ENCODE measurements at places on chromosomes 12 and 14. TPM values are rescaled to one million over a fixed set of nuclear protein-coding genes. Genes with fewer than 3 reads are reported as not detected.

- no peak for DNase-seq
- no peaks in the 10 kb centered on the region for H3K36me3 ChIP-seq
- H3K4me3 ChIP-seq, result no peak overlapping the region
- H3K4me1 ChIP-seq, result no peaks in the 10 kb centered on the region
- no peak overlapping the region for H3K27ac ChIP-seq
Measured at GRCh38 chr12:3464561-3464960, 26.4 kb upstream of the PRMT8 start.

Gene IFI27L1
- 17.5 TPM for total RNA-seq

GRCh38 chr12:121637231-121637914 is 11.0 kb downstream of the ORAI1 start:
- no peaks in the 10 kb centered on the region for H3K36me3 ChIP-seq
- H3K27ac ChIP-seq, result no peak overlapping the region
- no peaks in the 10 kb centered on the region for H3K27me3 ChIP-seq
- no peak overlapping the region for H3K4me3 ChIP-seq

GRCh38 chr12:32151552-32151951 is 44.9 kb downstream of the BICD1 start:
- H3K4me3 ChIP-seq, result no peak overlapping the region
- no peak overlapping the region for H3K27ac ChIP-seq
- no peak for DNase-seq
- peaks cover 20% of the 10 kb centered on the region for H3K4me1 ChIP-seq
- H3K27me3 ChIP-seq, result no peaks in the 10 kb centered on the region
- H3K36me3 ChIP-seq, result no peaks in the 10 kb centered on the region

DNA sequence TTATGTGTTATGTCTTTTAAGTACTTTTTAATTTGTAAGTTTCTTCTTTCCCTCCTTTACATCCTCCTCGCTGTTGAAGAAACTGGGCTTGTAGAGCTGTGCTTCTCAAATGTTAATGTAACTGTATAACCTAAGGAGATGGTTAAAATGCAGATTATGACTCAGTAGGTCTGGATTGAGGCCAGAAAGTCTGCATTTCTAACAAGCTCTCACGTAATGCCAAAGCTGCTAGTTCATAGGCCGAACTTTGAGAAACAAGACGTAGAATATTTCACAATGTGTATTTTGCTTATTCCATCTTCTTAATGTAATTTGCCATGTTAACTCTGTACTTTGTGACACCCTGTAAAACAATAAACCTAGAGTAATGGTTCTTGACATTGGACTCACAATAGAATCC is 193.3 kb upstream of the SYT1 start:
- H3K27ac ChIP-seq, result no peak overlapping the region
- peaks cover 21% of the 10 kb centered on the region for H3K4me1 ChIP-seq
- no peaks in the 10 kb centered on the region for H3K27me3 ChIP-seq
- no peak overlapping the region for H3K4me3 ChIP-seq
- H3K36me3 ChIP-seq, result no peaks in the 10 kb centered on the region

Gene TMEM120B
- 21.3 TPM for total RNA-seq

DNA sequence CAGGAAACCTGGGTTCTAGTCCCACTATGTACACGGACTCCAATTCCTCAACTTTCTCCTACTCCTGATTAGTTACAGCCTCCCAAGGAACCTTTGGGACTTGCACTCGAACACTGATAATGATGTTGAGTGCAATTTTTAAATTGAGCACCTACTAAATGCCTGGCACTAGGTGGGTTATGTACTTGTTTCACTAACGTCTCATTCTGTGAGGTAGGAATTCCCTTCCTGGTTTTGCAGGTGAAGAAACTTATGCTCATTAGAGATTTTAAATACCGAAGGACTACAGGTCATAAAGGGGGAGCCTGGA is 536 bp downstream of the PARPBP start:
- H3K4me3 ChIP-seq, result peak overlapping the region; percentile 91
- H3K4me1 ChIP-seq, result peaks cover 8% of the 10 kb centered on the region
- H3K27me3 ChIP-seq, result no peaks in the 10 kb centered on the region
- peaks cover 25% of the 10 kb centered on the region for H3K36me3 ChIP-seq
- peak overlapping the region; percentile 92 for H3K27ac ChIP-seq

Gene NDRG2
- total RNA-seq, result 17.1 TPM

DNA sequence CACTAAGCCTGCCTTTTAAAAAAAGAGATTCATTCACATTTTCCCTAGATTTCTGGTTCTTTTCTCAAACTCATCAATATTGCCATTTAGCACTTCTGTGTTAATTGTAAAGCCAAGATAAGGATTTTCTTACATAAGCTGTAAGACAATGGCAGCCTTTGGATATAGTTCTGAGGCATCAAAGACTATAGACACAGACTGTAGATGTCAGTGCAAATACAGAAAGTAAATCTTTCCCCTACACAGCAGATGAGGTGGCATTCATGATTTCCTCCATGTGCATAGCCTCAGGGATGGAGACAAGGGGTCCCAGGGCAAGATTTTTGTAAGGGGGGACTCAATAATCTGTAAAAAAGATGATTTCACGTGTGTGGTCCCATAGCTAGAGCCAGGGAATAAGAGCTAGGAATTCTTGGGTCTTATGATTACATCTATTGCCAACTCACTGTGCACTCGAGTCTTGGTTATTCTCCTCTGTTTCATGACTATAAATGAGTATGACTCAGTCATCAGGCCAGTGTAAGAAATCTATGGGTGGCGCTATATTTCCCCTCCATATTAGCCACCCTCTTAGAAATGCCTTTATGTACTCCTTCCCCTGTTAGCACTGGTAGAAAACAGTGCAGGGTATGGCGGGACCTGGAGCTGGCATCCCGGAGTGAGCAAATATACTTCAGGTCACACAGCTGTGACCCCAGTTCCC is 207.5 kb downstream of the EXOC5 start:
- H3K36me3 ChIP-seq, result no peaks in the 10 kb centered on the region
- DNase-seq, result no peak
- no peak overlapping the region for H3K4me3 ChIP-seq
- H3K4me1 ChIP-seq, result peaks cover 75% of the 10 kb centered on the region
- H3K27me3 ChIP-seq, result no peaks in the 10 kb centered on the region
- peak overlapping the region; percentile 51 for H3K27ac ChIP-seq

GRCh38 chr12:131147894-131148293 is 194.2 kb downstream of the ADGRD1 start:
- no peaks in the 10 kb centered on the region for H3K36me3 ChIP-seq
- H3K4me3 ChIP-seq, result no peak overlapping the region
- no peak for DNase-seq
- H3K4me1 ChIP-seq, result no peaks in the 10 kb centered on the region
- no peak overlapping the region for H3K27ac ChIP-seq

Gene MON2
- total RNA-seq, result 36.0 TPM

GRCh38 chr14:89621791-89622638 is 205.0 kb upstream of the FOXN3 start:
- H3K27ac ChIP-seq, result no peak overlapping the region
- no peaks in the 10 kb centered on the region for H3K27me3 ChIP-seq
- no peak overlapping the region for H3K4me3 ChIP-seq
- H3K36me3 ChIP-seq, result no peaks in the 10 kb centered on the region

DNA sequence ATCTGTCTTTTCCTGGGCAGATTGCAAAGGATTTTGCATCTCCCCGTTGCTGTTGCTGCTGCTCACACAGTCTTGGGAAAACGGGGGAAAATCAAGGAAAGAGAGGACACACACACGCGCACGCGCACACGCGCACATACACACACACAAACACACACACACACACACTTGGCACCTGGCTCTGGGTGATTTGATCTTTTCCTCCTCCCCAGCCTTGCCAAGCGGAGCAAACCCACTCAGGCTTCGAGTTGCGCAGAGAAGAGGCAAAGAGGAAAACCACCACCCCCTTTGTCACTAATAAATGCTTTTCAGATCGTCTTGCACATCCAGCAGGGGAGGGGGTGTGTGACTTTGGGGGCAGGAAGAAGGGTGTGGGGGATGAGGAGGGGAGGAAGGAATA is 965 bp upstream of the NOS1 start:
- H3K4me3 ChIP-seq, result peak overlapping the region; percentile 66
- peaks cover 7% of the 10 kb centered on the region for H3K36me3 ChIP-seq
- DNase-seq, result peak; percentile 30
- peaks cover 17% of the 10 kb centered on the region for H3K27me3 ChIP-seq

- peaks cover 74% of the 10 kb centered on the region for H3K4me1 ChIP-seq
- peak; percentile 96 for DNase-seq
- no peak overlapping the region for H3K4me3 ChIP-seq
- no peaks in the 10 kb centered on the region for H3K36me3 ChIP-seq
- no peaks in the 10 kb centered on the region for H3K27me3 ChIP-seq
Measured at GRCh38 chr12:47085815-47086252, 6.1 kb upstream of the AMIGO2 start.

DNA sequence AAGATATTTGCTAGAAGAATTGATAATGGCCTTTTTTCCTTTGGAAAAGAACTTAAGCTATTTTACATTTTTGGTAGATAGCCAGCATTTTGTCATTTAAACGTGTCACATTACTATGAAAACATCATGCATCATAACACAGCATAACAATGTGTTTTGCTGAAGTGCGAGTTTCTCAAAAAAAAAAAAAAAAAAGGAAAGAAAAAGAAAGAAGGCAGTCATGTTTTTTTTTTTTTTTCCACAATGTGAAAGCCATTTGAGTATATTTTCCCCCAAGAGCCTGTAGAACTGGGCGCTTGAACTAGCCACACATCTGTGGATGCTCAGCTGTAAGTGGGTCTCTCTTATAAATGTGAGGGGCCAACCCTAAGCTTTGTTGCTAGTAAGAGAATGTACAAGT is 300.1 kb downstream of the AKAP6 start:
- H3K4me3 ChIP-seq, result no peak overlapping the region
- peaks cover 29% of the 10 kb centered on the region for H3K4me1 ChIP-seq
- no peaks in the 10 kb centered on the region for H3K36me3 ChIP-seq
- no peaks in the 10 kb centered on the region for H3K27me3 ChIP-seq

DNA sequence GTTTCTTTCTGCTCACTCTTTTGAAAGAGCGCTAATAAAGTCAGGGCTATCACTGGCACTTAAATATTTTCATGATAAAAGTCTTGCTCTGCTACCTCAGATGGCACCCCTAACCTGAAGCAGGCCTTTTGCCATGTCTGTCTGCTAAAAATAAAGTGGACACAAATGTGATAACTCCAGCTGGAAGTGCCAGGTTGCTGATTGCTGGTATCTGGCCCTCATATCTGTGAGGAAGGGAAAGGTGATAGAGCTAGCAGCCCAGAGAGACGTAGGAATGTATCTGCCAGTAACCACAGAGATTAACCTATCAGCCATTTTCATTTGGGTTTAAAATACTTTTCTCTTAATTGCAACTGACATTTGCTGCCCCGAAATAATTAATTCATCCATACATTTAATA is 127.9 kb downstream of the GRIN2B start:
- no peak for DNase-seq
- H3K4me1 ChIP-seq, result no peaks in the 10 kb centered on the region
- peaks cover 20% of the 10 kb centered on the region for H3K27me3 ChIP-seq
- H3K36me3 ChIP-seq, result no peaks in the 10 kb centered on the region

GRCh38 chr12:95116773-95117172 is 43.4 kb upstream of the NR2C1 start:
- no peak for DNase-seq
- no peaks in the 10 kb centered on the region for H3K27me3 ChIP-seq
- no peaks in the 10 kb centered on the region for H3K4me1 ChIP-seq
- no peak overlapping the region for H3K27ac ChIP-seq
- H3K4me3 ChIP-seq, result no peak overlapping the region
- no peaks in the 10 kb centered on the region for H3K36me3 ChIP-seq

GRCh38 chr14:52179141-52179790 is 88.2 kb upstream of the PTGDR start:
- H3K27ac ChIP-seq, result no peak overlapping the region
- no peaks in the 10 kb centered on the region for H3K27me3 ChIP-seq
- H3K4me1 ChIP-seq, result no peaks in the 10 kb centered on the region

Gene TNFRSF1A
- total RNA-seq, result 82.6 TPM

DNA sequence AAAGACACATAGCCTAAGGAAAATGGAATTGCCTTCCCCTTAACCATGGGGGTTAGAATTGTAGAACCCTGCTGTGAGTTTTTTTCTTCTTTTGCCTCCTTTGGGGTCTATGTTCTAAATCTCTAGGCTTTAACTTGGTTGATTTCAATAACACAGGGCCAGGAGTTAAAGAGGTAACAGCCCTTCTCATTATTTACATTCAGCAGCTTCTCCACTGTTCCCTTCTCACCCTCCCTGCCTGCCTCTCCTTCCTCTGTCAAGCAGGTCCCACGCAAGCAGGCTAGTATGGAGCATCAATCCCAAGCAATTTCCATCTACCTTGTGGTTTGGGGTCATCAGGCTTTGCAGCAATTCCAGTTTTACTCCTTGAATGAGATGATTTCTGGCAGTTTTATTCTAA is 236.1 kb upstream of the G2E3 start:
- no peaks in the 10 kb centered on the region for H3K4me1 ChIP-seq
- H3K27ac ChIP-seq, result no peak overlapping the region
- no peaks in the 10 kb centered on the region for H3K36me3 ChIP-seq

DNA sequence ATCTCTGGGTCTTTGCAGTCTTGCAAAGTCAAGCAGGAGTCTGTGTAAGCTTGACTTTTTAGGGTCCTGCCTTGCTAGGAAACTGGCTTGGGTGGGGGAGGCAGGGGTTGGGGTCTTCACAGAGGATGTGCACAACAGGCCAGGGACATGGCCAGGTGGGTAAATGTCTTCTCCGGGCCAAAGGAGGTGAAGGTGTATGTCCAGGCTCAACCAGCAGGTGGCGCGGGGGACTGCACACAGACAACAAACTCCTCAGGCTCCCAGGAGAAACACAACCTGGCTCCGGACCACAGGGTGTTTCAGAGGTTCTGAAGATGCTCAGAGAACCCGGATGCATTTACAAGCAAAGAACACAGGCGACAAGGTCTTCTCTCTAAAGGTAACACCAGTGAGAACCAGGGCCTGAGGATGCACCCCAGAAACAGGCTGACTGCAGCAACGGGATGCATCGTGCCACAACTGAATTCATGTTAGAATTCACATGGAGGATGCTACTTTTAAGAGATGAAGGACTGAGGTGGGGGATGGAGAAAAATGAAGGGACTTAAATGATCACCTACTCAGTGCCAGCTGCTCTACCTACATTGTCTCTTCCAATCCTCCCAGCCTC is 56.0 kb downstream of the PLEKHG3 start:
- no peak overlapping the region for H3K27ac ChIP-seq
- H3K4me3 ChIP-seq, result no peak overlapping the region
- no peaks in the 10 kb centered on the region for H3K27me3 ChIP-seq
- DNase-seq, result peak; percentile 63

Gene CACNA2D4
- 0.41 TPM for total RNA-seq

GRCh38 chr12:92029136-92029535 is 116.5 kb downstream of the BTG1 start:
- no peak overlapping the region for H3K27ac ChIP-seq
- H3K4me1 ChIP-seq, result peaks cover 8% of the 10 kb centered on the region

- no peaks in the 10 kb centered on the region for H3K36me3 ChIP-seq
- peak; percentile 37 for DNase-seq
- H3K27me3 ChIP-seq, result no peaks in the 10 kb centered on the region
- H3K27ac ChIP-seq, result no peak overlapping the region
- H3K4me3 ChIP-seq, result no peak overlapping the region
Measured at GRCh38 chr12:81284137-81284536, 206.3 kb downstream of the ACSS3 start.

DNA sequence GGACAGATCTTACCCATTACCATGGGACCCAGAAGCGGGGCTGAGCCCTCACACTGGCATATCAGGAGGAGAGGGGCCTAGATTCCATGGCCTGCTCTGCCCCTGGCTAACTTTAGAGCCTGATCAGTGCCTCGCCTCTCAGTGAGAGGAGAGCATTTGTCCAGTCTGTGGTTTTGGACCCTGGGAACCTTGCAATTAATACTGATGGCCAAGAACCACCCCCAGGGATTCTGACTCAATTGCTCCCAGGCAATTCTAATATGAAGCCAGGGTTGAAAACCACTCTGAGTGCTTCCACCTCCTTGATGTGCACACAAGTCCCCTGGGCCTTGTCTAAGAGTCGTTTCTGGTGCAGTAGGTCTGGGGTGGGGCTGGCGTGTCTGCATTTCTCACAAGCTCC is 67.7 kb downstream of the CALM1 start:
- no peaks in the 10 kb centered on the region for H3K4me1 ChIP-seq
- H3K27me3 ChIP-seq, result no peaks in the 10 kb centered on the region
- H3K27ac ChIP-seq, result no peak overlapping the region
- no peak overlapping the region for H3K4me3 ChIP-seq

Data from A673 (cell line).